ENCODE measurements at places on chromosomes 3 and 15. TPM values are rescaled to one million over a fixed set of nuclear protein-coding genes. Genes with fewer than 3 reads are reported as not detected.

TSC22D2 gene
- total RNA-seq = 35.8 TPM

STRA6 gene
- 0.28 TPM for total RNA-seq

IL1RAP gene
- total RNA-seq = 19.8 TPM

CDHR4 gene
- total RNA-seq = 0.68 TPM

CCR4 gene
- not detected for total RNA-seq

FYCO1 gene
- 86.1 TPM for total RNA-seq

DNA sequence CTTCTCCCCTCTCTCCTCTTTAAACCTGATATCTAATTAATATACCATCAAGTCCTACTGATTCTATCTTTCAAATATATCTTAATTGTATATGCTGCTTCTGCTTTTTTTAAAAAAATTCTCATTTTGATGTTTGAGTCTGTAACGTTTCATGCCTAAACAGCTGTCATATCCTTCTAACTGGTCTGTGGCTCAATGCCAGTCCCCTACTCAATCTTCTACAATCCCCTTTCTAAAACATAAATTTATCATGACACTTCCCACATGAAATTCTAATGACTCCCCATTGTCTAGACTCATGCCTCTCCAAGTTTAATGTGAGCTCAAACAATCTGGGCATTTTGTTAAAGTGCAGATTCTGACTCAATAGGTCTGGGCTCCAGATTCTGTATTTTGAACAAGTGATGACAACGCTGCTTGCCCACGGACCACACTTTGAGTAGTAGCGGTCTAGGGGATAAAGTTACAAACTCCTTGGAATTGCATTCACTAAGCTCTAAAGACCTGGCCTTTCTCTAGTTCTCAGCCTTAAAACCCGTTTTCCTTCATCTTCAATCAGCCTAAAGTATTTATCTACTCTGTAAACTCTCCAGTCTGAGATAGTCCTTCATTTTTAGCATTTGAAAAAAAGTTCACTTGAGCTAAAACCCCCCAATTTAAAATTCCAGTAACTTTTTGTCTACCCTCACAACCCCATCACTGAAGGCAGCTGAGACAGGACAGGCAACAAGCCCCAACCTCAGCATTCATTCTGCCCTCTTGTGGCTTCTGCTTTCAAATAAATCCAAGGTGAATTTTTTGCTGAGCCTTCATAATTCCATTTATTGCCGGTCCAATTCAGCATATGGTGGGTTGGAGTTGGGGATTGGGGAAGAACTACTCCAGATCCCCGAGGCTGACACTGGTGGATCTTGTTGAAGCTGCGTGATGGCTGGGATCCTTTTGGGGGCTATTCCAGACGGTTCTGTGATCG, 88.1 kb upstream of the THRB start:
- DNase-seq = no peak

DNA sequence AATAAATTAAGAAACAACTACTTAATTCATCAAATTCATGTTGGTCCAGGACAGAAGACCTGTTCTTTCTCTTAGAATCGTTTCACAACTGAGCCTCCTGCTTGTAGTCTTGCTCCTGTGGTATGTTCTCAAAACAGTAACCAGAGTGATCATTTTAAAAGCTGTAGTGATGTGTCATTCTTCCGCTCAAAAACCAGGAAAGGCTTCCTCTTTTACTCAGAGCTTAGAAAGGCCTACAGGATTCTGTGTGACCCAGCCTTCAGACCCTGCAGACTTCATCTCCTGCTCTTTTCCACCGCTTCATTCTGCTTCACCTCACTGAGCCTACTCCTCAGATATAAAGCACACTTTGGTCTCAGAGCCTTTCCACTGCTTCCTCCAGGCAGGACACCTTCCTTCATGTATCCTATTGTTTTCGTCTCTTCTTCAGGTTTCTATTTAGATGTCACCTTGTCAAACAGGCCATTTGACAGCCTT, 22.7 kb downstream of the ST6GAL1 start:
- no peak for DNase-seq

GRCh38 chr15:55789066-55789660, 46.2 kb upstream of the PRTG start:
- no peak for DNase-seq

DNA sequence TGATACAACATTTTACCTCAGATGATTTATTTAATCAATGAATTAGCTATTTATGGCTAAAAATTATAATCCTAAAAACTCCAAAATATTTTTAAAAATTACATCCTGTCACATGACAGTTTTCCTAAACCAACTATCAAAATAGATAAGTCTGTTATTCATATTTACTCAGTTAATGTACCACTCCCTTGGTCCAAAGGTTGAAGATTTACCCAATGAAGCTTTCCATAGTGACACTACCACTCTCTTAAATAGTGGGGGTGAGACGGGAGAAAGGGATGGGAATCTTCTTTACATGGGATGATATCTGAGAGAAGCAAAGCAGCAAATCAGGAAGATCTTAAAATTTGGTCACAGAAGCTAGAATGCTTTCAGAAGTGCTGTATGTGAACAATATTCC, 30.5 kb downstream of the XRN1 start:
- no peak for DNase-seq

GRCh38 chr3:126685021-126685420, 19.0 kb upstream of the CHCHD6 start:
- no peak for DNase-seq

- DNase-seq = no peak
Observed at GRCh38 chr3:133514418-133514817, 59.1 kb upstream of the CDV3 start.

- no peak for DNase-seq
Observed at GRCh38 chr15:96293441-96293840, 37.1 kb upstream of the NR2F2 start.

DNA sequence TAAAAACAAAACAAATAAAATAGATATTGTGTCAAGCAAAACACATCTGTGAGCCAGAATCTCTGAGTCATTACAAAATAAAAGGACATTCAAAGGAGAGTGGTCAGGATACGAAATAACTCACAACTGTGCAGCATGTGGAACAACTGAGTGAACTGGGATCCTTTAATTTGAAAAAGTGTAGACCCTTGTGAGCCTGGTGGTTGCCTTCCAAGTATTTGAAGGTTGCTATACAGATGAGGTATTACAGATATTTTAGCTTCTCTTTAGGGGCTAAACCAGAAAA, 26.7 kb downstream of the KCNMB2 start:
- DNase-seq = no peak

DNA sequence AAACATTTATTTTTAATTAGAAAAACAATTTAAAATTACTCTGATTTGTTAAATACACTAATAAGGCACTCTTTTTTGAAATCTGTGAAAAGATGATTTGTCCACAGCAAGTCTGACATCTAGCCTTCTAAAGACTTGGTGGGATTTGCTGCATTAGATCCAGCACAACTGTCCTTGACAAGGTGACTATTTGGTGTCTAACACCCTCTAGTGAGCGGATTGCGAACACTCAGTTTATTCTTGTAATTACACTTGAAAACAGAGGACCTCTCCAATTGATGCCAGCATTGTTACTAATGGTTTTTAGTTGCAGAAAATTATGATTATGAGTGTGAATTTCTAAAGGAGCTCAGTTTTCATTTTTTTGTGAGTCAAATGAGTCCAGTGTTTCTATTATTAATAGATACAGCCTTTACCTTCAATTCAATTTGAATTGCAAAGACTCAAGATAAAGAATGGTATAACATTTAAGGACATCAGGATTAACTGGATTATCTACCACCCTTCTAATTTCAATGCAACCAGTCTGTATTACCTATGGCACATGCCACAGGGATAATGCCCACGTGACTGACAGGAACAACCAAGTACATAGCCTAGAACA, 29.7 kb upstream of the STRIT1 start:
- DNase-seq = no peak

- DNase-seq = no peak
Observed at GRCh38 chr3:14906355-14906971, 40.9 kb upstream of the NR2C2 start.

GRCh38 chr3:185149591-185149990, 3.3 kb downstream of the C3orf70 start:
- no peak for DNase-seq

DNA sequence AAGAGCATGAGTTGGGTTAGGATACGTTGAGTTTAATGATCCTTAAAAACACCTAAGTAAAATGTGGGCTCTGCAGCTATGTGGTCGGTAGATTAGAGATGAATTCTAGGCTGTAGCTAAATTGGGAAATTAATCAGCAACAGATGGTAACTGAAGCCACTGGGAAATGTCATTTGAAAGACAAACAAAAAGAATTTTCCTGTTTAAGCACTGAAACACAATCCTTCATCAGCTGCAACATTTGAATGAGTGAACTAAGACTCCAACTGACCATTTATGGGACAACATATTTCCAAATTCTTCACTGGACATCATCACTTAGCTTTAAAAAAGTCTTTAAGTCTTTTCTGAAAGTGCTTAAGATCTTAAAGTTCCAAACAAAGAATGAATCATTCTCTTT, 226.9 kb downstream of the ZNF385D start:
- DNase-seq = no peak

DNA sequence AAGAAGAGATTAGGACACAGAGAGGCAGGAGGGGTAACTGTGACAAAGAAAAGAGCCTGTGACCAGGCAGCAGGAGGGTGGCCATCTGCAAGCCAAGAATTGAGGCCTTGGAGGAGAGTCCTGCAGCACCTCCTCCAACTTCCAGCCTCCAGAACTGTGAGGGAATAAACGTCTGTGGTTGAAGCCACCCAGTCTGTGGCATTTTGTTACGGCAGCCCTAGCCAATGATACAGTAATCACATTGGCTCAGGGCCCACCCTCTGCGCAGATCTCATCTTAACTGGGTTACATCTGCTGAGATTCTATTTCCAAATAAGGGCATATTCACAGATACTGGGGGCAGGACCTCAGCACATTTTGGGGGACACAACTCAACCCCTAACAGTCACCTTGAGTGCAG, 11.3 kb downstream of the SELENOS start:
- no peak for DNase-seq

- no peak for DNase-seq
Observed at GRCh38 chr3:141735176-141735575, 2.9 kb upstream of the RNF7 start.

DNA sequence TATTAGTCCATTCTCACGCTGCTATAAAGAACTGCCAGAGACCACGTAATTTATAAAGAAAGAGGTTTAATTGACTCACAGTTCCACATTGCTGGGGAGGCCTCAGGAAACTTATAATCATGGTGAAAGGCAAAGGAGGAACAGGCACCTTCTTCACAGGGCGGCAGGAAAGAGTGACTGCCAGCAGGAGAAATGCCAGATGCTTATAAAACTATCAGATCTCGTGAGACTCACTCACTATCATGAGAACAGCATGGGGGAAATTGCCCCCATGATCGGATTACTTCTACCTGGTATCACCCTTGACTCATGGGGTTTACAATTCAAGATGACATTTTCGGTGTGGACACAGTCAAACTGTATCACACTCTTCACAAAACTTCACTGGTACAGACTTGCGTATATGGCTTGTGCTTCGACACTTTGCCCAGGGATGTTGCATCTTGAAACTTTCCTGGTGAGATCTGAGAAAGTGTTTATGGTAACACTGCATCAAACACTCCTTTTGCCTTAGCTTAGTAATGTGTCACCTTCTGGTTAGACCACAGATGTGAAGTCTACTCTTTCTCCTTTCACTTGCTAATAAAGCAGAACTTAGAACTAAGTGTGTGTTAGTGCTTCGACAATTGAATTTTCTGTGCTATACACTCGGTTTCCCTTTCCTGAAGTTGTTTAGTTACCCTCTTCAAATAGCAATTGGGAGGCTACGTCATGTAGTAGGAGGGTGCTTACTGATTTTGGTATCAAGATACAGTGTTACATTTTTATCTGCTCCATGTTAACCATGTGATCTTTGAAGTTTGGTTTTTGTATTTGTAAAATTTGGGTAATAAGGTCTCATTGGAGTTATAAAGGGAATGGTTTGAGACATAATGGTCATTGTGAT, 185.7 kb downstream of the LPP start:
- no peak for DNase-seq

DNA sequence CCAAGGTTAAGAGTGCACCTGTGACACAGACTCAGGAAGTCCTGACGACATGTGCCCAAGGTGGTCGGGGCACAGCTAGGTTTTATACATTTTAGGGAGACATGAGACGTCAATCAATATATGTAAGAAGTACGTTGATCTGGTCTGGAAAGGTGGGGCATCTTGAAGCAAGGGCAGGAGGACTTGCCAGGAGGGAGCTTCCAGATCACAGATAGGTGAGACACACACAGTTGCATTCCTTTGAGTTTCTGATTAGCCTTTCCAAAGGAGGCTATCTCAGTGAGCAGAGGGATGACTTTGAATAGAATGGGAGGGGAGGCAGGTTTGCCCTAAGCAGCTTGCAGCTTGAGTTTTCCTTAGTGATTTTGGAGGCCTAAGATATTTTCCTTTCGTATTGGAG, 257.4 kb downstream of the CGGBP1 start:
- DNase-seq = no peak

GRCh38 chr3:156661155-156661554, 13.2 kb upstream of the TIPARP start:
- DNase-seq = no peak

DNA sequence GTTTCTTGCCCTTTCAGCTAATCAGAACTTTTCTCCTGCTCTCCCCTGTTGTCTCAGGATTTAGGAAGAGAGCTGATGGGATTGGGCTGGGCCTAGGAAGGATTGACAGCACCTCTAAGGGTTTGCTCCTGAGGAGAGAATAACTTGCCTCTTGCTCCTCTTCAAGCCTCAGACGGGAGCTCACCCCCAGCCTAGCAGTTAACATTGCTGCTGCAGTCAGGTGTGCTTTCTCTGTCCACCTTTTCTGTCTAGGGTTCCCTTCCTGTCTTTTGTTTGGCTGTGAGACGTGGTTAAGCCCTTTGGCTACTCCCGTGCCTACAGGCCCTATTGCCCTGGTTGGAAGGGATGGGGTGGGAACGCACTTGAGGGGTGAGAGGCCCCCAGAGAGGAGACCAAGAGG, 20.1 kb downstream of the TMEM108 start:
- no peak for DNase-seq

DNA sequence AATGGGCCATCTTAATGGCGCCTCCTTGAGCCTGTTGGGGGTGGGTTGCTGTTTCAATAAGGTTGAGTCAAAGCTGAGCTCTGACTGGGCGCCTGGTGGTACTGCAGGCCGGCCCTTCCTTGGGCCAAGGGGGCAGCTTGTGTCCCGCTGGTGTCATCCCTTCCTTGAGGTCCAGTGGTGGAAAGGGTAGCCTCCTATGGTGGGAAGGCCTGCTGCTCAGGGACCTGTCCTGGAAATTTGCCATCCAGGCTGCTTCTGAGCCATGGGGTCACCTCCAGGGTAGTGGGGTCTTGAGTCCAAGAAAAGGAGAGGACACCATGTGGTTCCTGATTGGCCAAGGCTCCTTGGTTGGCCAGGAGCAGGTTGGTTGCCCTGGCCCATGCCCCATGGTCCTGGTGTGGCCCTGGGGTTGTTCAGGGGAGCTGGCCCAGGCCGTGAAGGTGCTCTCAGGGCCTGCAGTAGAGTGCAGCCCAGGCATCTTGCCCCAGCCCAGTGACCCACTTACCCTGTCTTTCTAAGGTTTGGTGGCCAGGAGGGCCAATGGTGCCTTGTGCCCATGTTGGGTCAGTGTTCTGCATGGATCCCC, 188.7 kb downstream of the UBE3A start:
- no peak for DNase-seq
